ENCODE measurements at places on chromosomes 12 and 14.
A peak's percentile ranks its signal among the peaks of the same experiment; 100 is the strongest.

DNA sequence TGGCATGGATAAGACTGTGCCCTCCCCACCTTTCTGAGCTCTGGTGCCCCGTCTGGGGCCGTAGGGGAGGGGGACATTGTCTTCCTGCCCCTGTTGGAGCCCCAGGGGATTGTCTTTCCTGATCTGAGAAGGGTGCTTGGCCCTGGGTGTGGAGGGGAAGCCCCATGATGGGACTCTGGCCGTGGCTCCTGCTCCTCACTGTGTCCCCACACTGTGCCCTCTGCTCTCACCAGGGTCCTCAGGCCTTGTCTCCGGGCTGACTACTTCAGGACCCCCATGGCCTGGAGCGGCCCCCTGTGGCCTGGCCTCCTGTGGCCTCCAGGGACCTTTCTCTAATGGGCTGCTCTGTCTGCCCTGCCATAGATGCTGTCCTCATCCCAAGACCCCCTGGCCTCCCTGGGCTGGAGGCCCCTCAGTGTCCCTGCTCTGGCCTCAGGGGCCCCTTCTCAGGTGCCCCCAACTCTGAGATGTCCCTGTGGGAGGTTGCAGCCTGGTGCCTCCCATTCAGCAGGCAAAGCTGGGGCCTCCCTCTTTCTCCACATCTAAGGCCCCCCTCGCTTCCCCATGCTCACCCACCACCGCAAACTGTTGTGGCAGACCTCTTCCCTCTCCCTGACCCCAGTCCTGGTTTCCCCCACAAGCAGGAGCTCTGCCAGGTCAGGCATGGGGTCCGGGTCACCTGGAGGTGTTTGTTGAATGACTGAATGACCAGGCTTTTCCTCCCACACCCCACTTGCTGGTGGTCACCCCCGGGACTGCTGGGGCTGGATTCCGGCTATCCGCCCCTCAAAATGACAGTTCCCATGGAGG is 4.0 kb downstream of the KIF26A start:
- no peak for DNase-seq

DNA sequence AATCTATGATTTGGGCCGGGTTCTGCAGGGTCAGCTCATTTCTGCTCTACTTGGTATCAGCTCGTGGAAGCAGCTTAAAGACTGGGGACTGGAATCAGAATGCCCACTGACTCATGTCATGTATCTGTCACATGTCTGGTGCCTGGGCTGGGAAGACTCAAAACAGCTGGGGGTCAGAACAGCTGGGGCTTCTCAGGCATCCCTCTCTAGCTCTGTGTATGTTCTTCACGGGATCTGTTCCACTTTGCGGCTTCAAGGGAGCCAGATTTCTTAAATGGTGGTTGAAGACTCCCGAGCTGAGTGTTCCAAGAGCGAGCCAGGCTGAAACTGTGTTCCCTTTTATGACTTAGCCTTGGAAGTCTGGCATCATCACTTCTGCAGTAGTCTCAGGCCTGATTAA is 11.9 kb downstream of the AEBP2 start:
- DNase-seq, result no peak

GRCh38 chr12:101759396-101760047 is 20.3 kb upstream of the SYCP3 start:
- DNase-seq, result no peak

GRCh38 chr14:105999361-106000028 is 473.1 kb downstream of the TMEM121 start:
- DNase-seq, result peak; percentile 11

GRCh38 chr12:66409195-66409871 is 107.0 kb downstream of the HELB start:
- peak; percentile 9 for DNase-seq

GRCh38 chr12:116881877-116882507 is 751 bp upstream of the HRK start:
- DNase-seq, result no peak

DNA sequence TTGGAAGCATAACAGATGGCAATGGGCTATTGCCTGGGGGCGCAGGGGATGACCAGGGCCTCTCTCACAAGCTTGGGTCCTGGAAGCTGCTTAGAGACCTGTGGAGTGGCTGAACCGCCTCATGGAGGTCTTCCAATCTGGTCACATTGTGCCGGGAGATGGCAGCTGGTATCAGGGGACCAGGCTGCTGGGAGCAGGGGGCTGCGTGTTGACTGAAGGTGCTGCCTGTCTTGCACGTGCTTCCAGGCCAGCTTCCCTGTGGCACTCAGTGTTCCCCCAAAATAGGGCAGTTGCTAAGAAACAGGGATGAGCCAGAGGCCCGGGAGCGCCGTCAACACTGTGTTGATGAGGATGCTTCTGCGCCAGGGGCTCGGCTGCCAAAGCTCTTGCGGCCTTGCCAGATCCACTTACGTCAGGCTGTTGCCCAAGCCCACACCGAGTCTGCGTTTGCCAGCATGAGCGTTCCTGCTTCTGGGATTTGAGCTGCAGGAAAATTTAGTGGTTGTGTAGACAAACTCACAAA is 39.8 kb downstream of the ELK3 start:
- no peak for DNase-seq

DNA sequence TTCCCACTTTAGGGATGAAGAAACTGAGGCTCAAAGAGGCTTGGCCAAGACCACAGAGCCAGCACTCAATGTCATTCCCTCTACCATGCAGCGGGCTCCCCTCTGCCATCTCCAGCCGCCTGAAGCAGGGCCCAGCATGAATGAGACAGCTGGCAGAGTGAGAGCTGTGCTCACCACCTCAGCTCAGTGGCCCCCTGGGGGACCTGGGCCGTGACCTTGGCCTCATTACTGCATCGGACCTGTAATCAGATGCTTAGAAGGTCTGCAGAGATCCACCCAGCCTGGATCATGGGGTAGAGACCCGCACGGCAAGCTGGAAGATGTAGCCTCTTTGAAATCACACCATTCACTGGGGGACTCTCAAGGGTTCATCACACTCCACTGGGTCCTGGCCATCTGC is 22.7 kb upstream of the CORO1C start:
- no peak for DNase-seq

- DNase-seq, result no peak
These were observed 36.7 kb upstream of the NKX2-8 start for GRCh38 chr14:36619131-36619530.

DNA sequence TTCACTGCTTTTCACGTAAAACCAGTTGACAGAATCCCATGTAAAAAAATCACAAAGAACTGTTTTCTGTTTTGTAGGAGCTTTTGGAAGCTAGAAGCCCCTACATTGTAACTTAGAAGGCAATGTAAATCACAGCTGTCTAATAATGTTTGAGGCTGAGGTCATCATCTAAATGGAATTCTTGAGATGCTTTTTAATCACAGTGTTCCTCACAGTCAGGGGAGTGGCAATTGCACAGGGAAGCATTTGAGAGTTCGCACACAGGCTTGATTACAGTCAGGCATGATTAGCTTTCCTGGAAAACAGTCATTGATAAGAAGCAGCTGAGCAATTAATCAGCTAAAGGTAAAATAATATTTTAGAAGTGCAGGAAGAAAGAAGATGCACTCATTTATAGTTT is 2.9 kb downstream of the SLC17A8 start:
- no peak for DNase-seq

- DNase-seq, result no peak
These were observed 80.0 kb downstream of the DRAM1 start for GRCh38 chr12:101957252-101957959.

GRCh38 chr14:91570021-91570420 is 59.9 kb upstream of the PPP4R3A start:
- no peak for DNase-seq

DNA sequence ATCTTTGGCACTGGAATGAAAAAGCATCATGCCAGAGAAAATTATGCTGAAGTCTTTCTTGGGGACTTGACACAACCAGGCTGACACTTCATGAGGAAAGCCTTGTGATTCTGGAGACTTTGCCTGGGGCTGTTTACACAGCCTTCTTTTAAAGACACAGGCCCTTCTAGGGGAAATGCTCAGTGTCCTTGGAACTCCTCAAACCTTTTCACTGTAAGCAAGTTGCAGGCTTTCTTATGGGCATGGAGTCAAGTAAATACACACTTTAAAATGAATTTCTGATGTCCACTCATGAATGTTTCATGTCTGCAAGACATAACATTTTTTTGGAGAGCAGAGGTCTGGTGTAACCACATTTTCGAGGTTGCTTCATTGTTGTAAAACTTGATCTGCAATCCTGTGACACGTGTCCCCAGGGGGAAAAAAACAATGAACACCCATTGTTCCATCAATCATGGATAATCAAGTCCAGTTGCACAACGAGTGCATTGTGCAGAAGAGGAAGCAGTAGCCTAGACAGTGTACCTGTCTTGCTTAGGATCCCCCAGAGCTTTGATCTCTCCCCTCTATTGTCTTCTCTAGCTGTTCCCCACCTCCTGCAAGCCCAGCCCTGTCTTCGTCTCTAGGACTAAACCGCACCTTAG is 155.1 kb upstream of the PRICKLE1 start:
- DNase-seq, result no peak

DNA sequence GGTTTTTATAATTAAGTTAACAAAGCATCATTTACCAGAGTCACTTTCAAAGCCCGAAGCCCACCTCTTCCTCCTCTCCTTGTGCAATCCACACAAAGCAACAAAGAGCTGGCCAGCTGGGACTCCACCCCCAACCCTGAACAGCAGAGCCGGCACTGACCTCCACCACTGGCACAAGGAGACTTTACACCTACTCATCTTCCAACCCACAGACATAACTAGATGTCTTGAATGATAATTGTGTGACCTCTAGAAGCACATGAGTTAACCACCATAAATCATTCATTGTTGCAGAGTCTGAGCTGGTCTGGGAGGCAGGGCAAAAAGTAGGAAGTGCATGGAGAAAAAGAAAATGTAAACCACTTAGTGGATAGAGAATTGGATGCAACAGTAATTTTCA is 72.2 kb downstream of the ST8SIA1 start:
- no peak for DNase-seq

DNA sequence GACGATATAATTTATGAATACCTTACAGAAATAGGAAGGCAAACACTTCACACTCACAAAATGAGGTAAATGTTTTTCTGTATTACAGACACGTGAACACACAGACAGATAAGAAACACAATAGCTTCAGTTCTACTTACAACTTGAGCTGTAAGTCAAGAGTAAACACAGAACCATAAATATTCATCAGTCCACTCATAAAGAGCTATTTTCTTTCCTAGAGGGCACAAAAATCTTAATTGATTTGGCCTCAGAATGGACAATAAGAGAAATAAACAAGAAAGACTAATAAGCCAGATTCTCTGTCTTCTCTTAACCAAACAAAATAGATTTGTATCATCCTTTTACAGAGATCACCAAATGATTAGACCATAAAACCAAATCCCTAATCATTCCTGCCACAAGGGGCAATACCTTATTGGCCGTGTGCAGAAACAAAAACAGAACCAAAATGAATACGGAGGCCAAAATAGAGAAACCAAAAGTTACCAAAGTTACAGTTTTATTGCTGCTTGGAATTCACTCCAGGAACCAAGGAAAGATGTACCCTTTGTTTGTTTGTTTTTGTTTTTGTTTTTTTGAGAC is 38.1 kb upstream of the GARIN2 start:
- DNase-seq, result no peak

DNA sequence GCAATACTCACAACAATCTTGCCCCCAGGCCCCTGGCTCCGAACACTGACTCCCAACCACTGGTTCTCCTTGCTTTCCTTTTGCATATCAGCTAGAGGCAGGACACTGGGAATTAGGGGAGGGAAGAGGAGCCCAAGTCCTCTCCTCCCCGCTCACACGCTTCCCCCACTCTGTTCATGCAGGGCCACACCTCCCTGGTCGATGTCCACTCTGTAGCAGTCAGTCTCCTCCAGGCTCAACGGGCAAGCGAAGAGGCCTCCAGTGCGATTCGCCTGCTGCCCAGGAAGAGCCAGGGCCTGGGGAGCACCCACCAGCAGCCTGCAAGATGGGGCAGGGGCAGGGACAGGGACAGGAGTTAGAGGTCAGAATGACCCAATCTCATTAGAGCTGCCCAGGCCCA is 4.8 kb downstream of the ITGA7 start:
- no peak for DNase-seq

GRCh38 chr12:129579879-129580278 is 323.9 kb downstream of the TMEM132D start:
- no peak for DNase-seq

DNA sequence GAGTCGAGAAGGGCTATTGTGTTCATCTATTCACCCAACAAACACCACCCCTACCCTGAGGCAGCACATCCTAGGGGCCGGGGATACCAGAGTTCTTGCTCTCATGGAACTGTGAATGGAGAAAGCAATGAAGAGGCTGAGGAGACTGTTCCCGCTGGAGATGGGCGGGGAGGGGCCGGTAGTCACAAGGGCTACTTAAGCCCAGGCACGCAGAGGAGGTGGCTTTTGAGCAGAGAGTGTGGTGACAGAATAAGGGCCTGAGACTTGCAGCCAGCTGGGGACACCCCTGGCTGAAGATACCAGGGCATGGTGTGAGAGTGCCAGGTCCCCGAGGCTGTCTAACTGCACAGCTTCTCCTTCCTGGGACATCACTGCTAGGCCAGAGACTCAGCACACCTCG is 114.1 kb upstream of the EVL start:
- no peak for DNase-seq

DNA sequence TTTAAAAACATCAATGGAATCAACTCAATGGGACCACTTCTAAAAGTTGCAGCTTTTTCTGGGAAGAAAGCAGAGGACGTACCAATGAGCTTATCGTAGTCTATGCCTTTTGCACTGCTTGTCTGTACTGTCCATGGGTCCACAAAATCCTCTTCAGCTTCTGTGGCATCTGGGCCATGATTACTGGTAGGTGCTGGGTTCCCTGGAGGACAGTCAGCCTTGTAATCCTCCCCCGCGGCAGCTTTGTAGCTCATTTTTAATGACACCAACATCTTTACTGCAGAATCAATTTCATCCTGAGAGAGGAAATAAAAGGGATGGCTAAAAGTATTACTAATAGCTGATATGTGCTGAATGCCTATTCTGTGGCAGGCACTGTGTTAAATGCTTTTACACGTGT is 38.5 kb downstream of the SLC25A47 start:
- no peak for DNase-seq

- no peak for DNase-seq
These were observed 515.7 kb upstream of the ATXN7L3B start for GRCh38 chr12:74021937-74022336.

GRCh38 chr12:123150744-123151456 is at the start of gene PITPNM2:
Gene PITPNM2 (minus strand): TSS chr12:123151090. CDS start chr12:123034590, 116,500 bp downstream.
- peak; percentile 32 for DNase-seq

GRCh38 chr12:11960646-11961045 is 110.1 kb upstream of the BCL2L14 start:
- no peak for DNase-seq

GRCh38 chr12:127480775-127481314 is 786.1 kb upstream of the TMEM132C start:
- no peak for DNase-seq

GRCh38 chr12:46830731-46831334 is 5.0 kb upstream of the SLC38A4 start:
- no peak for DNase-seq

- DNase-seq, result no peak
These were observed 727.3 kb upstream of the LMO3 start for GRCh38 chr12:17333287-17333686.

All from NCI-H2171 (cell line).